ENCODE measurements at places on chromosomes 2 and 18.

DNA sequence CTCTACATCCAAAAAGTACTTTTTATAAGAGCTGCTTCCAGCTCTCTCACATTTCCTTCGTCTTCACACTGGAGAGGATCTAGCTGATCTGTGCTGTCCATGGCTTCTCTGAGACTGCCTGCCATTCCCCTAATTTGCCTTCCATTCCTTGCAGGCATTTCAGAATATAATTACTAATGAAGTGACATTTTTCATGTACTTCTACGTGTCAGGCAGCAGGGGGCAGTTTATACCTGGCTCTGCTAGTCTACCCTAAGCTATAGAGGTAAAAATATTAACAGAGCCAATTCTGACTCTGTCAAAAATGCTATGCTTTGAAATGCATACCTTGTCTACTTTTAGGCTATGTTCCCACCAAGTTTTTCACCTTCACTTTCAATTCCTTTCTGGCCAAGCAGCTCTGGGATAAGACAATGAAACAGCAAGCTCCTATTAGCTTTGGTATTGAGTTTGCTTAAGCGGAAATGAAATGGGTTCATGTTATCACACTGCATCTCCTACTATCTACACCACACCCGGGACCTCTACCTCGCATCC is 81.9 kb downstream of the MEP1B start:
- no peak for DNase-seq

DNA sequence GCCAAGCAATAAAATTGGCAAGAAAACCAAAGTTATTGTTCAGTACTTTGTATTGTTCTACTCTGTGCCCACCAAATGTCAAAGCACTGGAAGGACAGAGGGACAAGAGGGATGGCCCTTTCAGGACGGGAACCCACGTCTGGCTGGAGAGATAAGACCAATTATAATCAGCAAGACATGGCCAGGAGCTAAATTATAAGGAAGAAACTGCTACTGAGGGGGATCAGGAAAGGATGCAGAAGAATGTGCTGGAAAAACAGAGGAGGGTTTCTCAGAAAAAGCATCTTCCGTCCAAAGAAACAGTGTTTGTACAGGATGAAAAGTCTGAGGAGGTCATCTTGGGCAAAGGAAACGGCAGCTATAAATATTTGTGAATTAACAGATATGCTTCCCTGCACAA is 46.4 kb upstream of the NARS1 start:
- DNase-seq = no peak

DNA sequence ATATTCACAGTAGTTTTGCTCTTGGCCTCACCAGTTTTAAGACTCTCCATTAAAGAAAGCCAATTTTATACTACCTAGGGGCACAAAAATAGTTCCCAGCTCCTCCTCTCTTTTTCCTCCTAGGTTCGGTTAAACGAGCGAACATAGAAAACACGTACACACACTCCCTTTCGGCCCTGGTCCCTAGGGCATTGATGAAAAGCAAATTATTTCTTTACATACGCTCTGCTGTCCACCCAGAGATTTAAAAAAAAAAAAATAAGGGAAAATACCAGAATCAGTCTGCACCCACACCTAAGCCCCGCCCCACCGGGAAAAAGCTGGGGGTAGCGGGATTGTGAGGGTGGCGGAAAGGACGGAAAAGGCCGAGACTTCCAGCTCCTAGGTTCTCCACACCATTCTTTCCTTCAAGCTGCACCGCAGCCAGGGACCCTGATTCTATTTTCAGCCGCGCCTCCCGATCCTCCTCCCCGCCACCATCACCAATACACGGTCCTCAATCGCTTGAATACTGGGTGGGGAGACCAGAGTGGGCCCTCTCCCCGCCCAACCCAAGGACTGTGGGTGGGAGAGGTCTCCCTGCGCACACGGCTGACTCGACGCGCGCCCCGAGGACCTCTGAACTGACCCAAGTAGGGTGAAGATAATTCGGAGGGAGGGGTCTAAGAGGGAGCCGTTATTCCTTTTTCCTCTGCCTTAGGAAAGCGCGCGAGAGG is 769 bp downstream of the ATF2 start:
- no peak for DNase-seq

DNA sequence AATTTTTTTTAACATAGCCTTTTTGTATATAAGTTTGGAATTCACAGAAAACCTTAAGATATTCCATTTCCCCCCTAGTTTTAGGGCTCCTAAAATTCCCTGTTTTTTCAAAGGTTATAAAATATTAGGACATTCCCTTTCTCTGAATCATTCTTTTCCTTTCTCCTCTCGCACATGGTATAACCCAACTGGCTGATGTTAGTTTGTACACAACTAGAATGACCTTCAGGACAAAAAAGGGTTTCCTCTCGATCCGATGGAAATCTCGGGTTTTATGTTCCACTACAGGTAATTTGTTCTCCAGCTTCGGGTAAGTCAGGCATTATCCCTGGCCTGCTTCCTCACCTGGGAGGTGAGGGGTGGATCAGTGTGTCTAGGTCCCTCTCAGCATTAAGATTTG is 215.1 kb downstream of the LDLRAD4 start:
- no peak for DNase-seq

DNA sequence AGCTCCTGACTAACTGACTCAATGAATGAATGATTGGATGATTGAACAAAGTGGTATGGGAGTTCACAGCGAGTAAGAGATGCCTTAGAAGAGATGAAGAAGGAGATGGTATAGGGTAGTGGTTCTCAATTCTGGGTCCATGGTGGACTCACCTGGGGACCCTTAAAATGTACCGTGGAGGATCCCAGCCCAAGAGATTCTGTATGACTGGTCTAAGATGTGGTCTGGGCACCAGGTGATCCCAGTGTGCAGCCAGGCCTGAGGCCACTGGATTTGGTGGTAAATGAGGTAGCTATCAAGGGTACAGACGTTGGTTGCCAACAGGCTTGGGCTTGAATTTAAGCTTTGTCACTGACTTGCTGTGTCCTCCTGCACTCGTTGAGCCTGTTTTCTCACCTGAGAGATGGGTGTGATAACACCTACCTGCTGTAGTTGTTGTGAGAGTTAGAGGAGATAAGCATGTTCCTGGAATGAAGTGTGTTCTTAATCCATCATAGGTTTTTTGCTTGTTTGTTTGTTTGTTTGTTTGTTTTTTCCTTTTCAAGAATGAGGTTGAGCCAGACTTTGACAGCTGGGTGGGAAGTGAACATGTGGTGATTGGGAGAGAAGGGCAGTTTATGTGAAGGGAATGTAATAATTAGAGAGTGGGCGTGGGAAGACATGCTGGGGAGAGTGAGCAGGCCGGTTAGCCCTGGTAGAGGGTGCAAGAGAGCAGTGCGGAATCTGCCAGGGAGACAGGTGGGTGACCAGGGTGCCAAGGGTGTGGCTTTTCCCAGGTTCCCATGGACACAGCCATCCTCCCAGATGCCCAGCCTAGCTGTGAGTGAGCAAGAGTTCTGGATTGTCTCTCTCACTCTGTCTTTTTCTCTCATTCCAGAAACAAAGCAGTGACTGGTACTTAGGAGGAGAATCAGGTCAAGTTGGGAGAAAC is 31.4 kb upstream of the IL1B start:
- no peak for DNase-seq

DNA sequence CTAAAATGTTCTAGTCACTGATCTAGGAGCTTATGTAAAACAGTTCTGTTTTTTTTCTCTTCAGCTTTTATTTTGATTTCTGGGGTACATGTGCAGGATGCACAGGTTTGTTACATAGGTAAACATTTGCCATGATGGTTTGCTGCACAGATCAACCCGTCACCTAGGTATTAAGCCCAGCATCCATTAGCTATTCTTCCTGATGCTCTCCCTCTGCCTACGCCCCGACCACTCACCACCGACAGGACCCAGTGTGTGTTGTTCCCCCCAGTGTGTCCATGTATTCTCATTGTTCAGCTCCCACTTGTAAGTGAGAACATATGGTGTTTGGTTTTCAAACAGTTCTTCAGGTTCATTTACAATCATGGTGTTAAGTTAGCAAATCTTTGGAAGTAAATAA is 84.8 kb upstream of the PROKR1 start:
- DNase-seq = no peak

DNA sequence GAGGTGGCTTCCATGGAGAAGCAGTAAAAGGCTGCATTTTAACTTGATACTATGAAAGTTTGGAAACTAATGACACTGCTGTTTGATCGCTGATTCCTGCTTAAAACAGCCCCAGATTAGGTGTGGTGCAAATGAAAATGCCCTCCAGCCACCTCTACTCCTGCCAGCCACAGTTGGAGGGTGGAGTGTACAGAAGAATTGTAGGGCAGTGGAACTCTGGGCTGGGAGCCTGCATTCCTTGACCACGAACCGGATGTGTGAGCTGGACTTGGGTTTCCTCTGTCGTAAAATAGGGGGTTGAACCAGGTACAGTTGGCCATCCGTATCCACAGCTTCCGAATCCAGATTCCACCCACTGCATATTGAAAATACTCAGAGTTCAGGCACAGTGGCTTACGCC is 84.6 kb upstream of the RFX8 start:
- DNase-seq = no peak

- no peak for DNase-seq
Measured at GRCh38 chr2:17479875-17480274, 38.4 kb downstream of the RAD51AP2 start.

- DNase-seq = no peak
Measured at GRCh38 chr2:22912398-22912797, 472.6 kb upstream of the KLHL29 start.

DNA sequence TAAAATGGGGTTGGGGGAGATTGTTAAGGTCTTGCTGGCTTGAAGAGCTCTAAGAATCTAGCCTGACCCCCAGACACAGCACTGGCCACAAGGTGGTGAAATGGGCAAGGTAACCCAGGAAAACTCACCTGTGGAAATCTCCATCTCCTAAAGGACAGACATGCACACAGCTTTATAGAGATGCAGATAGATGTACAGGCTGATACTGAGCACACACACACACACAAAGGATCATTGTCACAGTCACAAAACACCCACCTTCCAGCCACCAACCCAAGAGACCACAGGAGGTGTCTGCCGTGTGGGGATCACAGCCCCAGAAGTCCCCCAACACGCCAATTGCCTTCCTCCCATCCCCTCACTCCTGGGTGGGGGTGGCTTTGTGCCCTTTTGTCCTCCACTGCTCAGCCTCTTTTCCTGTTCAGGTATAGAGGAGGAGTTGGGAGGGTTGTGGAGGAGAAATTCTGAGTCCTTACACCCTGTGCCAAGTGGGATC is 3.2 kb upstream of the CYP26B1 start:
- DNase-seq = no peak

GRCh38 chr2:169727065-169727464 is 6.6 kb upstream of the KLHL23 start:
- no peak for DNase-seq

DNA sequence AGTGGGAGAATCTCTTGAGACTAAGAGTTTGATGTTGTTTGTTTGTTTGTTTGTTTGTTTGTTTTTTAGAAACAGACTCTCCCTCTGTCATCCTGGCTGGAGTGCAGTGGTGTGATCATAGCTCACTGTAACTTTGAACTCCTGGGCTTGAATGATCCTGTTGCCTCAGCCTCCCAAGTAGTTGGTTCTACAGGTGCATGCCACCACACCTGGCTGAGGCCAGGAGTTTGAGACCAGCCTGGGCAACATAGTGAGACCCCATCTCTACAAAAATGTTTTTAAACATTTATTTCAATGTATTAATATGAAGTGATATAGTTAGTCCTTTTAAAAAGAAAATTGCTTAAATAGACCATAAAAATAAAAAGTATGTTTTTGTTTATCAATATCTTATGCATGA is 35.6 kb downstream of the MAP3K19 start:
- no peak for DNase-seq

GRCh38 chr2:100957996-100958653 is 44.0 kb upstream of the RPL31 start:
- no peak for DNase-seq

DNA sequence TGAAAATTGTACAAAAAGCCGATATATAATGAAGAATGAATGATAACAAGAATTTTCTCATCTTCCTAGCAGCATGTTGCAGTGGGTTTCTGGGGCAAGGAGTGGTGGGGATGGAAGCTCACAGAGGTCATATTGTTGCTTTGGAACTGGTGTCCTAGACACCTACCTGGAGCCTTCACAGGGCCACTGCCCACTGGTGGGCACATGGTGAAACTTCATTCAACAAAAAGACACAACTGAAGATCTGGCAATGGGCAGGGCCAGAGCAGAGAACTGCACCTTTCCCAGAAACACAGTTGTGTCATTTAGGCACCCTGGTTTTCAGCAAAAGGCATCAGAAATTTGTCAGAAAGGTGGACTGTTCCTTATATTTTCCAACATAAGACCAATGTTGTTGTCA is 115.3 kb downstream of the FHOD3 start:
- DNase-seq = no peak

GRCh38 chr18:40875101-40875615 is 1079.9 kb upstream of the PIK3C3 start:
- no peak for DNase-seq

DNA sequence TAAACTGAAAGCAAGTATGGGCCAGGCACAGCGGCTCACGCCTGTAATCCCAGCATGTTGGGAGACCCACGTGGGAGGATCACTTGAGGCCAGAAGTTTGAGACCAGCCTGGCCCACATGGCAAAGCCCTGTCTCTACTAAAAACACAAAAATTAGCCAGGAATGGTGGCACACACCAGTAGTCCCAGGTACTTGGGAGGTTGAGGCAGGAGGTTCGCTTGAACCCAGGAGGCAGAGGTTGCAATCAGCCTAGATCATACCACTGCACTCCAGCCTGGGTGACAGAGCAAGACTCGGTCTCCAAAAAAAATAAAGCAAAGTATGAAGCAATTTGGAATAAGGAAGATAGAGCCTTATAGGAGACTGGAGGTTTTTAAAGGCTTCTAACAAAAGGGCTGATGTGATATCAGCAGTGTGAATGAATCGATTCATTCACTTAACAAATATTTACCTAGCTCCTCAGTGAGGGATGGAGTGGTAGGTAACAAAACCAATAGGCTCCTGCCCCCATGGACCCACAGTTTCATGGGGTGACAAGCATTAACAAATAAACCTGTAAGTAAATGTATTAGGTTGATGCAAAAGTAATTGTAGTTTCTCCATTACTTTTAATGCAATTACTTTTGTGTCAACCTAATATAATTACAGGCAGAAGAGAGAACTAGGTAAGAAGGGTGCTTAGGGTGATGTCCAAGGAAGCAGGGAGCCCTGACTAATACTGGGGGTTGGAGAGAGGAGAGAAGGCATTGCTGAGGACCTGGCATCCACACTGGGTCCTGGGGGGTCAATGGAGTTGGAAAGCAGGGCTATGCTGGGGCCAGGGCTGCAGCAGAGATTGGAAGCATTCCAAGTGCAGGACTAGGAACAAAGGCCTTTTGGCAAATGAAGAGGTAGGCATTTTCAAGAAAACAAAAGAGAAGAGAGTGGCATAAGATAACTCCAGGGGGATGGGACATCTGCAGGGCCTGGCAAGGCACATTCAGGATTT is 195.4 kb upstream of the ARL4C start:
- no peak for DNase-seq

DNA sequence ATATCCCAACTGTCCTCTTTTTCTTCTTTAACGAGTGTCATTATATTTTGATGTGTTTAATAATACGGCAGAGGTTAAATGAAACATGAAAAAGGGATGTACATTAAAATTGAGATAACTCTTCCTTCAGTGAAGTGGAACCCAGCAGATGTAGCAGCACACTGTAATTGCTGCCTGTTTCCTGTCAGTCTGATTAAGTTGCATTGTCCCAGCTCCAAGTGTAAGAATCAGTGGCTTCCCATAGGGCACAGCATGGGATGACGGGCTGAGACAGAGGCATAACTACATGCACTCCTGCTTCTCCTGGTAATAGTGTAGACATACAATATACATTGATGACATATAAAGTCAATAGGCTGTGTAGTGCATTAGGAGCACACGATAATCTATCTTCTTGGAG is 175.8 kb upstream of the TCF4 start:
- DNase-seq = no peak

GRCh38 chr2:11342551-11343367 is 1.7 kb downstream of the ROCK2 start:
- no peak for DNase-seq

Measured in stimulated activated CD8-positive, alpha-beta memory T cell treated with anti-CD3 and anti-CD28 coated beads, Interleukin-7, amount 100 ng/mL, for 1 hour (primary cell).